SHP77 (cell line): ENCODE measurements at places on chromosomes 12 and 14.

DNA sequence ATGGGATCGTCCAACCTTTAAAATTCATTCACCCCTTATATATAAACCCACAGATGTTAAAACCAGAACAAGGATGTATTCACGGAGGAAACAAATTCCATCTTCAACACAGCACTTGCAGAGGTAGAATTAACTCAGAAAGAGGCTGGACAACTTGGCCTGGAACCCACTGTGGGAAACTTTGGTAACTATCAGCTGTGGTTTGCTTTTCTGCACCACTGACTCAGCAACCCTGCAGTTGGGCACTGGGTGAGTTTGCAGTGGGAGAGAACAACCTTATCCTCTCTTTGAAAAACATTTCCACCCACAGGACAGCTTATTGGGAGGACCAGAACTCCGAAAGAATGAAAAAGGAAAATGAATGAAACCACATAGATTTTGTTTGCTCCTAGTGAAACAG, 66.3 kb downstream of the ZNF664 start:
- DNase-seq: no peak

- DNase-seq: peak; percentile 5
Measured at GRCh38 chr12:64088431-64089349, 133.4 kb downstream of the KICS2 start.

- DNase-seq: no peak
Measured at GRCh38 chr12:63915105-63915800, 70.8 kb downstream of the SRGAP1 start.

- no peak for DNase-seq
Measured at GRCh38 chr14:33924566-33925100, 26.2 kb downstream of the EGLN3 start.

- DNase-seq: no peak
Measured at GRCh38 chr14:50544911-50545310, 12.5 kb upstream of the MAP4K5 start.

DNA sequence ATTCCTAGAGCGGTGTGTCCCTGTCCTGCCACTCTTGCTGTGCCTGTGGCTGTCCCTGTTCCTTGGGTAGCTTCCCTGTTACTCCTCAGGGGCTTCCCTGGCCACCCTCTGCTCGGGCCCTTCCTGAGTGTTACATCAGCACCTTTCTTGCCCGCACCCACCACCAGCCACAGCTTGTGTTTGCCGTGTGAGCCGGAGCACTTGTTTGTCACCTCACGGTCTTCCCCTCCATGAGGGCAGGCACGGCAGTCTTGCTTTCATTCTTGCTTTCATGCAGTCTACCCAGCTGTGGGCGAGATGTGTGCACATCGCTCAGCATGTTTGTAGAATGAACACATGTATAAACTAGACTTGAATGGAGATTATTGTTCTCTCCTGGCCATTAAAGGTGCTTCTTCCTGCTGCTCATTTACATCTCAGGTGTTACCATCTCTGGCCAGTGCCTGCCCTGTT, 42.0 kb downstream of the TRAF3 start:
- peak; percentile 10 for DNase-seq

- DNase-seq: peak; percentile 95
Measured at GRCh38 chr12:123105211-123105826, 45.6 kb downstream of the PITPNM2 start.

DNA sequence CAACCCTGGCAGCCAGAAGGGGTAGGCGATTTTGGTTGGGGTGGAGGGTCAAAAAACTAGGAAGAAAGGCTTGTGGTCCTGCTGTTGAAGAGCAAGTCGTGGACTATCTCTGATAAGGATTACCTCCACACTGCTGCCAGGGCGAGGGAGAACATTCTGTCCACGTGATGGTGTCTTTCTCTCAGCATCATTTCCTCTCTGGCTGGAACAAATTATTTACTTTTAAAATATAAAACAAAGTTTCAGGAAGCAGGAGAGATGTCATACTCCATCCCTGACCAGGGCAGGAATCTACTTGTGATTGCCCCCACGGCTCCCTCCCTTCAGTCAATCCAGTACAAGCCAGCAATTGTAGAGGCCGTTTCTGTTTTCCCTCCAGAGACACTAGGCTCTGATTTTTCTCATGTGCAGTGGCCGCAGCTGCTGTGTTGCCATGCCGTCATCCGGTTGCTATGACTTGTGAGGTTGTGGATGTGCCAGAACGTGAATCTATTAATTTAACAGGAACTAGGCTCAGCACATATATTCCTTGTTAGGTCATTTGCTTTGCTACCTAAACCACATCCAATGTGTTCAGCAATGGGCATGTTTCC, 61.5 kb upstream of the PTGR2 start:
- DNase-seq: peak; percentile 31

DNA sequence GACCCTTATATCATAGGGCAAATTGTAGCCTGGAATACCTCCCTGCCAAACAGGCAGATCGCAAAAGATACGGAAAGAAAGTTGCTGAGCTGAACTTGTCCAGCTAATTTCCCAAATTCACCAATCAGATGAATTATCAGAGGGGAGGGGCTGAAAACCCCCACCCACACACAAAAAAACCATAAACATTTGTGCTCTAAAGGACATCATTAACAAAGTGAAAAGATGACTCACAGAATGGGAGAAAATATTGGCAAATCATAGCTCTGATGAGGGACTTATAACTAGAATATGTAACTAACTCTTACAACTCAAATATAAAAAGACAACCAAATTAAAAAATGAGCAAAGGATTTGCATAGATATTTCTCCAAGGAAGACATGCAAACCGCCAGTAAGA, 36.3 kb downstream of the PTHLH start:
- DNase-seq: no peak

GRCh38 chr14:44803239-44803905, 158.4 kb downstream of the KLHL28 start:
- DNase-seq: peak; percentile 30

DNA sequence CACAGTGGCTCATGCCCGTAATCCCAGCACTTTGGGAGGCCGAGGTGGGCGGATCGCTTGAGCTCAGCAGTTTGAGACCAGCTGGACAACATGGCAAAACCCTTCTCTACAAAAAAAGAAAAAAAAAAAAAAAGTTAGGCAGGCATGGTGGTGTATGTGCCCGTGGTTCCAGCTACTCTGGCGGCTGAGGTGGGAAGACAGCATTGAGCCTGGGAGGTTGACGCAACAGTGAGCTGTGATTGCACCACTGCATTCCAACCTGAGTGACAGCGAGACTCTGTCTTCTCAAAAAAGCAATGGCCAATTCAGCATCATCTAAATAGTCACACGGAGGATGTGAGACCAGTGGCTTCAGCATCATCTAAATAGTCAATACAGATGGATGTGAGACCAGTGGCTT, 10.4 kb upstream of the SAMD4A start:
- no peak for DNase-seq

DNA sequence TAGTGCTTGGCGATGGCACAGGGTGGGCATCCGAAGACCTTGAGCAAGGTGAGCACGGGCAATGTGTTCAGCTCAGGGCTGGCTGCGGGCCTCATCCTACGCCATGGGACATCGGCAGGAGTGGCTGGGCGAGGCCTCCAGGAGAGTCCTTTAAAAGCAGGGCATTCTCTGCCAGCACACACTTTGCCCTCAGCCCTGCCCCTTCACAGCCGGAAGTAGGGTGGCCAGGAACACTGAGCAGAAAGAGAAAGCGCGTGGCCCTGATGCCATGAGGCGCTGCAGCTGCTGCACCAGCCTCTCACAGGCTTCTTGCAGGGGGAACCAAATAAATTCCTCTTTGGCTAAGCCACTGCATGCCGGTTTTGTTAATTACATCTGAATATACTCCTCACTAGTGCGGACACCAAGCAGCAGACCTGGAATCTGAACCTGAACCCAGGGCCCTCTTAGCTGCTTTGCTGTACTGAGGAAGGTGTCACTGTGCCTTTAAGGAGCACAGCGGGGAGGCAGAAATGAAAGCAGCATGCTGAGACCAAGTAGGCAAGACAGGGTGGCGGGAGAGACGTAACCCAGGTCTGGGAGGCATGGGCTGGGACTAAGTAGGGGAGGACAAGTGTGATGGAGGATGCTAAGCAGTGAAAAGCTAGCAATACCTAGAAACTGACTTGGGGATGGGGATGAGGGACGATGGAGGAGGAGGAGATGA, 155.2 kb downstream of the TTC7B start:
- DNase-seq: no peak

- no peak for DNase-seq
Measured at GRCh38 chr14:45222485-45223262, 30.3 kb downstream of the MIS18BP1 start.

GRCh38 chr12:6426882-6427671, 17.7 kb upstream of the CD27 start:
- DNase-seq: no peak

DNA sequence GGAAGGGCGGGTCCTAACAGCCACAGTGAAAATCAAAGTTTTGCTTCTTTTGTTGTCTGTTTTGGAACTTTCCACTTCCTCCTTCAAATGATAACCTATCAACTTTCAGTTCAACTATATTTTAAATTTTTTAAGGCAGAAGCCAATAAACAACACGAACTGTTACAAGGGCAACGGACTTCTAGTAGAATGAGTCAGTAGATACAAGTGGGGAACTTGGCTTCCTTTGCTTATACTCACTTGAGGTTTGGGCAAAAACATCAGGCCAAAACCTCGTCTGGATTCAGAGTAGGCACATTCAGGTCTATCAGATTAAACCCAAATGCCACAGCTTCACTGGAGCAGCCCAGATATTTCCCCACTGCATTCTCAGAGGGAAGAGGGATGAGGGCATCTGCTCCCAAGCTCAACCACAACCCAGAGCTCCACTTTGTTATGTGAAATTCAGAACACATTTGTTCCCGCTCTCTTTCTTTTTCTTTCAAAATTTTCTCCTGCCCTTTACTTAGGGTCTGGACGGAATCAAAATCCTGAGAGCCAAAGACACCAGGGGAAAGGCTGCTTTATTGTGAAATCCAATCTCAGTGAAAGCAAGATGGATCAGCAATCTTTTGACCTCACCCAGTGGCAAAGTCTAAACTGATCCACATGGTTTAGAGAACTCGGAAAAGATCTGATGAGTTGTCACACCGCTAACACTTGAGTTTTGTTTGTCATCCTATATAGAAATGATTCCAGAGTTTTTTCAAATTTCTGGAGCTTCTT, 152.5 kb upstream of the BTG1 start:
- DNase-seq: no peak

DNA sequence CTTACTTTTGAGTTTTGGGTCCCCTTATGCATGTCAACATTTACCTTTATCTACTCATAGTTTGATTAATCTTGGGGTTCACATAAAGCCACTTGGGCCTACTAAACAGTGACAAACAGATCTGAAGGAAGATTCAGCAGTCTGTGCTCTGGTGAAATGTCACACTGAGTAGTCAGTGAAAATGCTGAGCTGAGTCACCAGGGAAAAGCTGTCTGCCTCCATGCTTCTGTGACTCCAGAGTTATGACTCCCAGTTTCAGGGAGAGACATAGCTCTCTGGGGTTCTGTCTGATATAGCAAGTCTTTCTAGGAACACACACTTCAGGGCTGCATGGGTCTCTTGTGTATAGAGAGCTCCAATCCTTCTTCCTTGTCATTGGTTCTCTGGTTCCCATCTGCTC, 406.3 kb upstream of the FAR2 start:
- no peak for DNase-seq

DNA sequence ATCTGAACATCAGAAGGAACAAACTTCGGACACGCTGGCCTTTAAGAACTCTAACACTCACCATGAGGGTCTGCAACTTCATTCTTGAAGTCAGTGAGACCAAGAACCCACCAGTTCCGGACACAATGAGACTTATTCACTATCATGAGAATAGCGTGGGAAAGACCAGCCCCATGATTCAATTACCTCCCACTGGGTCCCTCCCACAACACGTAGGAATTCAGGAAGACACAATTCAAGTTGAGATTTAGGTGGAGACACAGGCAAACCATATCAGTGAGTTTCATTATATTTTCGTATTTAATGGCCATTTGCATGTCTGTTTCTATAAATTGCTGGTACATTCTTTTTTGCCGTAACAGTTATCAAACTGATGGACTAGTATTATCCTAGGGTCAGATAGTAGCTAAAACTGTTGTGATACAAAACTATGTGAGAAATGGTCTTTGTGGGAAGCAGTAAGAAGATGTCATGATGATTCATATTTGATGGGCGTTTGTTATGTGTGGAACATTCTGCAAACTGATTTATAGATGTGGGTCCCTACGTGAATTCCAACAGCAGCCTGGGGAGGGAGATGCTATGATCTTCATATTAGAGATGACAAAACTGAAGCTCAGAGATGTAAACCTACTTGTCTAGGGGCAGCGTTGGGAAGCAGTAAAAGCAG, 282.4 kb upstream of the TMEM132C start:
- no peak for DNase-seq

GRCh38 chr12:14026537-14026936, 45.1 kb upstream of the GRIN2B start:
- no peak for DNase-seq

- no peak for DNase-seq
Measured at GRCh38 chr14:91237219-91237618, 7.3 kb downstream of the GPR68 start.

- peak; percentile 11 for DNase-seq
Measured at GRCh38 chr14:106657460-106657859, 1131.1 kb downstream of the TMEM121 start.

DNA sequence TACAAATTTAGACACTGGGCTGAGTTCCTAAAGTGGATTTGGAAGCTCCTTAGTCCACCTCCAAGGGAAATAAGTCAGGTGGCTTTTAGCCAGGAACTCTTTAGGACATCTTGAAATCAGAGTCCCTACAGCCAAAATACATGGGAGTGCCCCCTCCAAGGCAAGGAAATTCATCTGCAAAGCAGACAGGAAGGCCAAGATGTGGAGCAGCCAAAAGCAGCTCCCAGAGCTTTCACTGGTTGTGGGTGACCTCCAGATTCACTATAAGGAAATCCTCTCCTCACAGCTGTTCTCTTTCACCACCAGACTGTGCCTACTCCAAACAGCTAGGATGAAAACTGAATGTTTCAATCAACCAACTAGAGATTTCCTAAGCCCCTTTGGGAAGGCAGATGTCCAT, 6.6 kb downstream of the TTC9 start:
- no peak for DNase-seq

DNA sequence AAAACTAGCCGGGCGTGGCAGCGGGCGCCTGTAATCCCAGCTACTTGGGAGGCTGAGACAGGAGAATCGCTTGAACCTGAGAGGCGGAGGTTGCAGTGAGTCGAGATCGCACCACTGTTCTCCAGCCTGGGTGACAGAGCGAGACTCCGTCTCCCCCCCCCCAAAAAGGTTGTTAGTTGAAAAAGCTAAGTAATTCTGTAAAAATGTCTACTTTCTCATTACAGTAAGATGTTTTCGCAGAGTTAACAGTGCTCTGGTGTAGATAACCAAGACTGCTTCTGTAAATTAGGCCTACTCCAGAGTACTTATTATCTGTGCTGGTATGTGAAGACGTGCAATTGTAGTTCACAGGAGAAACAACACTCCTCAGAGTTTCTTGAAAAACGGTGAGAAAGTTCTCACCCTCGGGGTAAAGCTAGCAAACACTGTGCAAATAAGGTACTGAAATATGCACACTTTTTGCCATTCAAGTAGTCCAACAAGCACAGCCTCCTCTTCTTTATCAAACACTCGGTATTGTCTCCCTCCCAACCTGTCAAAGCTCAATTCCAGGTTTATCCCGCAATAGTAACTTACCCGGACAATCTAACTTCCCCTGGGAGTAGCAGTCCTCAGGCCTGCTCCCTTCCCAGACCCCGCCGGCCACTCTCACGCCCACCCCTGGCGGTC, 974 bp downstream of the BTBD7 start:
- no peak for DNase-seq
